Ascending aorta (tissue), 2 donors: ENCODE measurements at places on chromosomes 6 and 20.

DNA sequence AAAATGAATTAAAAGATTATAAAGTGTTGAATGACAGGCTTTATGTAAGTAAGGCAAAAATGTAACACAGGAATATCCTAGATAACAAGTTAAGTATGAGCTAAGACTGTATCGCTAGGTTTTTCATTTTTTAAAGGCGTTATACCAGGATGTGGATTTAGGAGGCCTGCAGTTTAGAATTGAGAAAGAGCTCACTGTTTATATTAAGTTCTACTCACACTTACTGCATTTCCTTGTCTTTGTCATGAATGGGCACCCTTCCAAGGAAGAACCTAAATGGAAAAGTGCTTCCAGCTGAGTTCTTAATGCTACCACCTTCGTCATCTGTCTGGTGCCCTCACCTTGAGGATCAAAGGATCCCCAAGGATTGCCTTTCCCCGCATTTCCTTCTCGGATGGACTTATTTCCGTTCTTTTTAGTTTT is 148.7 kb downstream of the SOX4 start:
- H3K27me3 ChIP-seq = no peaks in the 10 kb centered on the region
- no peak for DNase-seq
- H3K4me1 ChIP-seq = no peaks in the 10 kb centered on the region
- H3K27ac ChIP-seq = no peak overlapping the region

DNA sequence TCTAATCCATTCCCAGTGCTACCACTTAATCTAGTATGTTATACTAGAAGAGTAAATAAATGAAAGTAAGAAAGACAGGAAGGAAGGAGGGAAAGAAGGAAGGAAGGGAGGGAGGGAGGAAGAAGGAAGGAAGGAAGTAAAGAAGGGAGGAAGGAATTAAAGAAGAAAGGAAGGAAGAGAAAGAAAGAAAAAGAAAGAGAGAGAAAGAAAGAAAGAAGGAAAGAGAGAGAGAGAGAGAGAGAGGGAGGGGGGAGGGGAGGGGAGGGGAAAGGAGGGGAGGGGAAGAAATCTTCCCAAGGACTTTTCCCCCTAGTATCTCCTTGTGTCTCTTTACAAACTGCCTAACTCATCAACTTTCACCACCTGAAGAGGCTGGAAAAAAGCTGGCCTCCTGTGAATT is 20.8 kb upstream of the MUC21 start:
- no peak overlapping the region for H3K27ac ChIP-seq
- H3K36me3 ChIP-seq = no peaks in the 10 kb centered on the region
- H3K27me3 ChIP-seq = no peaks in the 10 kb centered on the region
- H3K4me1 ChIP-seq = no peaks in the 10 kb centered on the region
- DNase-seq = no peak

GRCh38 chr6:25975923-25976560 is 13.4 kb downstream of the TRIM38 start:
- H3K4me3 ChIP-seq = no peak overlapping the region
- H3K4me1 ChIP-seq = peaks cover 5% of the 10 kb centered on the region
- H3K27ac ChIP-seq = no peak overlapping the region
- peaks cover 80% of the 10 kb centered on the region for H3K36me3 ChIP-seq

DNA sequence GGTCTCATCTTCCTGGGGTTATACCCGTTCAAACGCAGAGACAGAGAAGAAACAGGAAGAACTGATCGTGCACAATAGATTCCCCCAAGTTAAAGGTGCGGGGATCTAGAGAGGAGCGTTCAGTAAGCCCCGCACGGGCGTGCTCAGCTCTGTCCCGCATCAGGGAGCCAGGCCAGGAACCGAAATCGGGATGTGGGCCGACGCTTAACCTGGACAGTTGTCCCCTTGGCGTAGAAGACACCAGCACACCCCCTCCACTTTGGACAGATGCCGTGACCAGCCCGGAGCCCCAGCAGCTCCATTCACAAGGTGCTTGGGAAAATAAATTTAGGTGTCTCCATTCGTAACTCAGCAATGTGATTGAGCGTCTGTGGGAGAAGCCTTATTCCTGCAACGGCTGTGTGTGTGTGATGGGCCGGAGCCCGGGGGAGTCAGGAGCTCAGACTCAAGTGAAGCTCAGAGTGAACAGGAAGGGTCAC is 24.0 kb upstream of the GATA5 start:
- H3K27me3 ChIP-seq = peaks cover 4% of the 10 kb centered on the region
- no peak overlapping the region for H3K4me3 ChIP-seq
- no peak for DNase-seq

DNA sequence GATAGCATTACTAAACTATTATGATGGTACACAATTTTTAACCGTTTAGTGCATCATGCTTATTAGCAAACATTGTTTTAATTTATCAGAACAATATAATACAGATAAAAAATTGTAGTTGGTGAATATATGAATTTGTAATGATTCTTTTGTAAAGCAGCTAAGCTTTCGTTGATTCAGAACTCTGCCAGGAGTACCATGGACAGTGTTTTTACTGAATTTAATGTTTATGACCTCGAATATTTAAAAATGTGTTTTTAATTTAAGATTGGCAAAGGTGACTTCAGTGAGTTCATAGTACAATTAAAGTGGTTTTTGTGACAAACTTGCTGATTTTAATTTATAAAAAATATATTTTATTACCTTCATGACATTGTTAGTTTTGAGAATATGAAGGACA is 10.0 kb downstream of the AFDN start:
- no peaks in the 10 kb centered on the region for H3K4me1 ChIP-seq
- no peak for DNase-seq
- no peaks in the 10 kb centered on the region for H3K36me3 ChIP-seq
- H3K27ac ChIP-seq = no peak overlapping the region

- peaks cover 2% of the 10 kb centered on the region for H3K4me1 ChIP-seq
- DNase-seq = no peak
- H3K36me3 ChIP-seq = no peaks in the 10 kb centered on the region
- H3K27me3 ChIP-seq = no peaks in the 10 kb centered on the region
- H3K4me3 ChIP-seq = no peak overlapping the region
- H3K27ac ChIP-seq = peak overlapping the region; percentile 95
These were observed 1.9 kb upstream of the BACH2 start for GRCh38 chr6:90298459-90299053.

DNA sequence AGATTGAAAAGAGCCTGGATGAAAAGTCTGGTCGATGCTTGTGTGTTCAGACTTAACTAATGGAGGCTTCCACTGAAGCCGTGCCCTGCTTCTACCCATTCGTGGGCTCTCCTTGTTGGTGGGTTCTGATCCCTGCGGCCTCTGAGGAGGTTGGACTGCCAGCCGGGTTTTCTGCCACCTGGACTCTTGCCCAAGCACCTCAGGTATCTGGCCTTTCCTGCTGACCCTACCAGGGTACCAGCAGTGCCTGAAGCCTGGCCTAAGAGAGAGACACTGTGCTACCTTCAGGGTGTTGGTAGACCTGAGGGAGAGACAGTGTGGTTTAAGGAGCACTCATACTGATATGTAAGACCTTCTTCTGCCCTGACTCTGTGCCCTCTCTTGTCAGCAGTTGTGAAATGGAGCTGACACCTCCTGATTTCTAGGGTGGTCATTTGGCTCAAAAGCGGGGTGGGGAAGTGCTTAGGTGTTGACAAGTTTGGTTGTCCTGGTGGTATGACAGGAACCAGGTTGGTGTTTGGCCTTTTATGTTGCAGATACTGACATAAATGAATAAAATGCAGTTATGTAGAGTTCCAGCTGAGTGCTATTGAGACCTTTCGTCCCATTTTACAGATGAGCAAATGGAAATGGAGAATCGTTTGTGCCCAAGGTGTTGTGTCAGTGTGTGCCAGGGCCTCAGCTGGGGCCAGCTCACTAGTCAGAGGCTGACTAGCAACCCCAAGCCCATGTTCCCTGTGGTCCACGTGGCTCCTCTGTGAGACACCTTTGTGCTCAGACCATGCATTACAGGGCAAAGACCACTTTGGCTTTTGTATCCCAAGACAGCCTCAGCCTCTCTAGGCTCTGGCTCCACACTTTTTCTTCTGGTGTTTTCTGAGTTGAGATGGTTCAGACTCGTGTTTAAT is 3.1 kb downstream of the PLCG1 start:
- no peaks in the 10 kb centered on the region for H3K27me3 ChIP-seq
- no peak for DNase-seq
- H3K4me3 ChIP-seq = peak overlapping the region; percentile 5
- H3K36me3 ChIP-seq = no peaks in the 10 kb centered on the region

DNA sequence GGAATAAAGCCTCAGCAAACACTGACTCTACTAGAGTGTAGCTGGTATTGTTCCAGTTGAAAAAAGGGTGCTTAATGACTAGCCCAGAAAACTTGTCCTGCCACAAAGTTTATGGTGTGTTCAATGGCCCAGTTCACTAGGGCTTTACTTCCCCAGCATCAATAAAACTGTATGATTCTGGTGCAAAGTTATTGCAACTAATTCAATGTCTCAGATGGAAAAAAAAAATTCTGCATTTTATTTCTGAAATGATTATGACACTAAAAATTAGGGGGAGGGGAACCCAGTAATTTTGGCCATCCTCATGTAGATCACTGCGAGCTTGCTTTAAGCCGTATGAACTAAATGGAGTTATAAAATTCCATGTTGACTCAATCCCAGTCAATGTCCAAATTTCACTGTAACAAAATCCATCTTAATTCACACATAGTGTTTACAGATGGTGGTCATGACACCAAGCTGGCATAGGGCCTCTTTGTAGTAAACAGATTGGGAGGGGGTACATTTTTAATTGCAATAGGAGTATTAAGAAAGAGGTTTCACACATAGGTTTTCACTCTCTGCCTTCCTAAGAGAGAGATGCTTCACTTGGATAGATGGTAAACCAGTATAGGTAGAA is 41.2 kb downstream of the PTPRK start:
- H3K27me3 ChIP-seq = no peaks in the 10 kb centered on the region
- H3K4me1 ChIP-seq = no peaks in the 10 kb centered on the region
- no peaks in the 10 kb centered on the region for H3K36me3 ChIP-seq
- no peak overlapping the region for H3K4me3 ChIP-seq
- DNase-seq = no peak

DNA sequence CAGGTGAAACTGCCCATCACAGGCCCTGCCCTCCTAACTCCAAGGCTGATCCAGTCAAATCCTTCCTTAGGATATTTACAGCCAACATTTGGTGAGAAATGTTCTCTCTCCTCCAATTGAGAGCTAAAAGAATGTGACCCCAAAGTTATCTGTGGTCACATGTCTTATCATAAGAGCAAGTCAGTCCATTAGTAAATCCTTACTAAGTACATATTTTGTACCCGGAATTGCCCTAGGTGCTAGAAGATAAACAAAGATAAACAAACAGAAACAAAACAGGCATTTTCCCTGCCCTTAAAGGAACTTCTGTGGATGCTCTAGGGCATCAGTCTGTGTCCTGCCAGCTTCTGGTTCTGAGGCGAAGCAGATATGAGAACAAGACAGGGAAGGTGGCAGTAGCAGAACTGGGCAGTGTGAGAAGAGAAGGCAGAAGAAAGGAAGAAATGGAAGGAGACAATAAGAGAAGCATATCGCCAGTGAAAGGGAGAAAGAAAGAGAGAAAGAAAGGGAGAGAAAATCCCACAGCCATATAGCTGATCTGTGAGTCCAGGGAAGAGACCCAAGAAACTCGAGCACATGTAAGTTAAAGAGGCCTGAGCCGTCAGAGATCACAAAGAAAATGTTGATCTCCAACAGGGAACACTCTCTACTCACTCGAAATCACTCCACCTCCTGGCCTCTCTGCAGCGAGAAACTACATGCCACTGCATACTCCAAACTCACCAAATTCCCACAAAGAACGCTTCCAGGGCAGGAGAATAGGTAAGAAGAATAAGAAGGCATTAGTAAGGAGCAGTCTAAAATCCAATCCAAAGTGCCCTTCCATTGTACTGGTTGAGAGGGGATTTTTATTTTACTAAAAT is 41.7 kb downstream of the CDK5RAP1 start:
- no peak for DNase-seq
- no peak overlapping the region for H3K27ac ChIP-seq
- no peaks in the 10 kb centered on the region for H3K27me3 ChIP-seq
- peaks cover 68% of the 10 kb centered on the region for H3K36me3 ChIP-seq
- H3K4me1 ChIP-seq = no peaks in the 10 kb centered on the region
- no peak overlapping the region for H3K4me3 ChIP-seq

DNA sequence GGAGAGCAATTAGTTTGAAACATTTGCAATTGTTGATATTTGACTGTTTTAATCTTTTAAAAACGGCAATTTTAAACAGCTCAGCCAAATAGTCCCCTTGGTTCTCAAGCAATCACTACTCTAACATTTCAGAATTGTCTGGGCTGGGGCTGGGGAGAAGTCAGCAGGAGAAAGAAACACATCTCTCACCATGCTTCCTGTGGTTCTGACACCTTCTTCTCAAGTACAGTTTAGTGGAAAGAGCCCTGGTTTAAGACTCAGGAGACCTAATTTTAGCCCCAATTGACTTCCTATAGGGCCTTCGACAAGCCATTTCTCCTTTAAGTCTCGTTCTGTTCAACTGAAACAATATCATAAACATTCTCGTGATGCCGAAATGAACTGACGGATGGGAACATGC is 168.4 kb upstream of the CDYL start:
- peaks cover 6% of the 10 kb centered on the region for H3K4me1 ChIP-seq
- DNase-seq = no peak
- H3K27me3 ChIP-seq = no peaks in the 10 kb centered on the region
- H3K36me3 ChIP-seq = no peaks in the 10 kb centered on the region

DNA sequence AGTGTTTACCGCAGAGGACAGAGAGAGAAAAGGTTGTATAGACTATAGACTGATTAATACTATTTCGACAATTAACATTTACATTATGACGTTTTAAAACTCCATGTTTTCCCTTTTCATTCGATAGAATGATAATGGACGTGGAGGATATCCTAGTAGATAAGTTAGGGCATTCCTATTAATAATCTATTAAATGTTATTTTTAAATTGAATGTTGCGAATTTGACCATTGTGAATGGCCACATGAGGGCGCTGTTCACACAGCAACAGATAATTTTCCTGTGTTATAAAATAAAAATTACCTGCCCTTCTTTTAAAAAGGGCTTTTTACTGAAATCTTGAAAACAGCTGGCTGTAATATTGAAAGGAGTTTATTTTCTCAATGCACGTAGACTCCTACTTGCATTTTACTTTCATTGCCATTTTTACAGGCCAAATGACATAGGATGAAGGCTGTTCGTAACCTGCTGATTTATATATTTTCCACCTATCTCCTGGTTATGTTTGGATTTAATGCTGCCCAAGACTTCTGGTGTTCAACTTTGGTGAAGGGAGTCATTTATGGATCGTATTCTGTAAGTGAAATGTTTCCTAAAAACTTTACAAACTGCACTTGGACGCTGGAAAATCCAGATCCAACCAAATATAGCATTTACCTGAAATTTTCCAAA is 3.3 kb downstream of the ADGRB3 start:
- no peaks in the 10 kb centered on the region for H3K4me1 ChIP-seq
- H3K4me3 ChIP-seq = no peak overlapping the region
- DNase-seq = no peak
- H3K27ac ChIP-seq = no peak overlapping the region
- H3K36me3 ChIP-seq = no peaks in the 10 kb centered on the region
- no peaks in the 10 kb centered on the region for H3K27me3 ChIP-seq

DNA sequence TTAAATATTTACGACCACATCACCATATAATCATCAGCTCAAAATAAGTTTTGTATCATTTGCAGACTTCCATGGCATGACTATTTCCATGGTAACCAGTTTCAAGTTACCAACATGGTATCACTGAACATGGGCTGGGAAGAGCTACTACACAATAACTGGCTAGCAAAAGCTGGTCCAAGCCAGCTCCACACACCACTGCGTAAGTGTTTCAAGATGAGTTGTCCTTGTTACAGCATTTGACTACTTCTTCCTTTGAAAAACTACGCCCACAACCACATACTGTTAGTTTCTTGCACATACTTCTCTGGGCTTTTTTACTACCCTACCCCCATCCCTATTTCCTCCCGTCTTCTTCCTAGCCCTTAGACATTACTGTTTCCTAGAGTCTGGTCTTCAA is 8.5 kb downstream of the CD164 start:
- H3K4me1 ChIP-seq = peaks cover 27% of the 10 kb centered on the region
- no peak overlapping the region for H3K4me3 ChIP-seq
- H3K36me3 ChIP-seq = peaks cover 37% of the 10 kb centered on the region
- H3K27ac ChIP-seq = no peak overlapping the region
- no peak for DNase-seq
- H3K27me3 ChIP-seq = no peaks in the 10 kb centered on the region
